ENCODE measurements at places on chromosomes 6 and 20.
A peak's percentile ranks its signal among the peaks of the same experiment; 100 is the strongest.

DNA sequence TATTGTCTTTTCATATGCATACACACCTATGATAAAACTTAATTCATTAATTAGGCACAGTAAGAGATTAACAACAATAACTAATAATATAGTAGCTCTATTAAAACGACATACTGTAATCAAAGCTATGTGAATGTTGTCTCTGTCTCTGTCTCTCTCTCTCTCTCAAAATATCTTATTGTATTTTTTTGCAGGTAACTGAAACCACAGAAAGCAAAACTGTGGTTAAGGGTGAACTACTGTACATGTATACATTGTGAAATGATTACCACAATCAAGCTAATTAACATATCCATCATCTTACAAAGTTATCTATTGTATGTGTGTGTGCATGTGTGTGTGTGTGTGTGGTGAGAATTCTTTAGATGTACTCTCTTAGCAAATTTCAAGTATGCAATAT lies 242.0 kb upstream of the RSPO3 start:
- no peak for DNase-seq

DNA sequence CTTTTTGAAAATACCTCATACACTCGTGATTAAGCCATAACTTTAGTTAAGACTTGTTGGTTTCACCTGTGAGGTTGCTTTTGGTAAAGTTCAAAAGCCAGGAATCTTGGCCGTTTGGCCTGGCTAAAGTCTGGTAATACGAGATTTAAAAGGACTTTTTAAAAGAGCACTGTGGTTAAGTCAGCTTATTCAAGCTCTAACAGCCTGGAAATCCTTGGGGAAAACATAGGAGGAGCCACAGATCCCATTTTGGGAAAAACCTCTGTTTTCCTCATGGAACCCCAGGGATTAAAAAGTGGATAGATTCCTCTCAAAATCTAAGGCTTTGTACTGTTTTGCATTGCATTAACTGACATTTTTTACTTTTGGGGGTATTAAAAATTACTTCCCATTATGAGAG lies 13.7 kb upstream of the SLC22A16 start:
- DNase-seq: no peak

- peak; percentile 98 for DNase-seq
Measured at GRCh38 chr6:15245361-15246216, at the start of gene JARID2. Gene JARID2 (plus strand): TSS chr6:15246069. CDS start chr6:15246540, 471 bp downstream.

DNA sequence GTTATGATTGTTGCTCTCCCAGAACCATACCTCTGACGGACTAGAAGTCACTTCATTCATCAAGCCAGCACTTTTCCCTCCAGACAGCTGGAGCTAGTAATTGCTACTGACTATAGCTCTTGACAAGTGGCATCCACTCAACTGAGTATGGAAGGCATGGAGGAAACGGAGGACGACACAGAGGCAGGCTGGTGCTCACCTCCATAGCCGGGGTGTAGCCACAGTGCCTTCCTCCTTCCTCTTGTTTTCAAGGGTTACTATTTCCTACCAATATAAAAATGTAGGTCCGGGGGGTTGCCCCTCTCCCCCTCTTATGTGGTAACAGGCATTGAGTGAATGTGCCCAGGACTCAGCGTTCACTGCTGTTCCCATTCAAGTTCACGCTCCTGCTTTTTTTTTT lies 23.5 kb upstream of the FOXC1 start:
- no peak for DNase-seq

GRCh38 chr6:157721426-157721825 lies 101.6 kb upstream of the SNX9 start:
- DNase-seq: no peak

- no peak for DNase-seq
Measured at GRCh38 chr6:17928514-17929430, 58.7 kb downstream of the KIF13A start.

DNA sequence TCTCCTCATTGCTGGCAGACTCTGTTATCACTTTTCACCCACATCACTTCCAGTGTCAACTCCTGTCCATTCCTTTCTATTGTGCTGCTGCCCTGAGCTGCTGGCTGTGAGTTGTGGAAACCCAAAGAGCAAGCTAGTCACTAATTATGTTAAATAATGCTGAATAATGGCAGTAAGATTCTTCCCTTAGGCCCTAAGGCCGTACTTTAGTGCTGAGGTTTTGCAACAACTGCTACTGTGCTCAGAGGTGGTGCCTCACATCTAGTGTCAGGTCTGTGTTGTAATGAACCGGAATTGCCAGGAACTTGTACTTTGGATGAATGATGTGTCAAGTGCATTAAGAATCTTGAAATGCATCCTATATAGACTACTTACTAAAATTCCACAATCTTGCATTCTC lies 372.2 kb upstream of the RNF217 start:
- DNase-seq: no peak

DNA sequence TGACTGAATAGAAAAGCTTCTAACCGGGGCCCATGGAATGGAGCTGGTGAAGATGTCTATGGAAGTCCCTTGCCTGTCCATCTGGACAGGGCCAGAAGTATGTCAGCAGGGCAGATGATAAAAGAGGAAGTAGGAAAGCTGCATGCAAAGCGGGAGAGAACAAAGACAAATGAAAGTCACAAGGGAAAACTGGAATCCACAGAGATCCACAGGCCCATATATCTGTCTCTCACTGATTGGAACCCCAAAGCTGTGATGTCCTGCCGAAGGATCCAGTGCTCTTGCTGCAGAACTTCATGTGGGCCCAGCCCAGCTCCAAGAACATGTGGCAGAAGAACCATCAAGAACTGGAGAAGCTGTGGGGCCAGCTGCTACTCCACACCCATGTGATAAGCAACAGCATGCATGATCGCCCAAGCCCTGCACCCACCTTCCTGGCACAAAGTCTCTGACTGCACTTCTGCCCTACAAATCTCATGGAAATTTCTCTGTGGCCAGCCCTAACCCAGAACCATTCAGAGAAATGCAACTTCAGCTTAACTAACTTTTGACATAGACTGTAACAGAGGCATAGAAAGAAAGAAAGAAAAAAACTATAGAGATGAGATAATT lies 716.0 kb downstream of the KIF16B start:
- DNase-seq: no peak

- DNase-seq: no peak
Measured at GRCh38 chr6:111503660-111504059, 20.6 kb upstream of the REV3L start.

DNA sequence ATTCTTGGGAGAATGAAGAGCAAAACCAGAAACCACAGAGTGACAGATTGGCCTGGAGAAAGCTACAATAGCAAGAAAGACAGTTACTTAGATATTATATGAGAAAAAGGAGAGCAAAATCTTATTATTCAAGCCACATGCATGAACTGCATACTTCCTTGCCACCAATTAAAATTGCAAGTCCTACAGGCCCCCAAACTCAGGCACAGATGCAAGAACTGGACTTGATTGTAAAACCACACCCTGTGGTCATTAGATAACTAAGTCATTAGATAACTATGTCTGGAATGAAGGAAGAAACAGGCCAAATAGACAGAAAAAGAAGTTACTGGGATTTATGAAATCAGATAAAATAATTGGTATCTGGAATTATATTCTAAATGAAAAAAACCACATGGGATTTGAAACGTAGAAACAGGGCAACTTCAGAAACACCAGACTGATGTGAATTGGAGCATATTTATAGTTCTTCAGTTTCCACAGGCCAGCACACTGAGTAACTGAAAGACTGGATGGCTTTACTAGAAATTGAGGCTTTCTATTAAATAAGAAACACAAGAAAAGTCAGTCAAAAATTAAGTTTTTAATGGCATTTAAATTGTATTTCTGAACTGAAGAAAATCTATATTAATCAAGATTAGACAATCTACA lies 49.4 kb upstream of the CARMIL1 start:
- DNase-seq: no peak

GRCh38 chr6:25645916-25646315 lies 6.1 kb upstream of the SCGN start:
- DNase-seq: no peak

DNA sequence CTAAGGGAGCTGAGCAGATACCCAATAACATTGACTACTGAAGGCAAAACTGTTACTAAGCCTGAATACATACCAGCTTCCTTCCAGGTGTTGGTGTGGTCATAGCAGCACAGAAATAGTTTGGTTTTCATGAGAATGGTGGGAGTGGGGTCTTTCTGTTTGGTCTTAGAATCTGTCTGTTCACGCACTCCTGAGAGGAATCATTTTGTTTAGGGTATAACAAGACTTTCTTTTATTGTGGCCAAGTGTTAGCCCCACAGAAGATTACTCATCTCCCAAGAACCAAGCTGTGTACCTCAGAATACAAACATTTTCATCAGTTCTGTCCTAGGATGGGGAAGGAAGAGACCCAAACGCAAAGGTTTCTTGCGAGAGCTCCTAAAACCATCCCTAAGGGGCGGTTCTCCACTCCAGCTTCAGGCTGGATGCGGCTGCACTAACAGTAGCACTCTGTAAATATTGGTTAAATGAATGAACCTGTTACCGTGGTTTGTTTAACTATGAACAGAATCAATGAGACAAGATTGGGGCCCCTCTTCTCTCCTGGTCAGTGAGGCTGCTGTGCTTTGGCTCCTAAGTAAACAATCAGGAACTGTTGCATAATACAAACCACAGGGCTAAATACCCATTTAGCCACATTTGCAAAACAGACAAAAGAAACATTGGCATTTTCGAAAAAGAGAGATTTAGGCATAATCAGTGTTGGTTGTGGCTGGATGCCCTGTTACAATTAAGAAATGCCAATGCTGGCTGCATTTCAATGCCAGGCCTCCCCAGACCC lies 44.9 kb downstream of the SNAP25 start:
- no peak for DNase-seq

DNA sequence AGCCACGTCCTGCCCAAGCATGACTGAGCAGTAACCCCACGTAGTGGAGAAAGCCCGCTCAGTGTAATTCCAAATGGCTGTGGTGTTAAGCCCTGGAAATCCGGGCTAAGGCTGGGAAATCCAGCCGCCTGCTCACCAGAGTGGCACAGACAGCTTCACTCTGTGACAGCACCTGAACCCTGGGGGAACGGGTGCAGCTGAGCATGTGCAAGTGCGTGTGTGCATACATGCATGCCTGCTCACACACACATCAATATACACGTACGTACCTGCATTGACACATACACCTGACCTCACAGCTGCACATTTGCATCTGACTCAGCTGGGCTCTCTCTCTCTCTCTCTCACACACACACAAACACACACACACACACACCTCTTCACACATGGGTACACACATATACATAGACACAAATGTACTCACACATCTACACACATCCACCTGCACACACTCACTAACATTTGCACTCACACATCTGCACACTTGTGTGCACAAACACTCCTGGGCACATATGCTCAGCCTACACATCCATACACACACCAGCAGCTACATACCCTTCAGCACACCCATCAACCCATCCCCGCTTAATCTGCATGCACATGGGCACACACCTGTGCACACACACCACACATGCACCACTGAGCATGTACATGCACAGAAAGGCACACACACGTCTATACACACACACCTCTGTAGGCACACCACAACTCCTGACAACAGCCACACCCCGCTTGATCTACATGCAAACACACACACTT lies 114.1 kb downstream of the GRM4 start:
- DNase-seq: no peak

GRCh38 chr6:35177596-35177995 lies 36.2 kb upstream of the SCUBE3 start:
- DNase-seq: no peak

GRCh38 chr6:145071836-145072235 lies 663.5 kb downstream of the EPM2A start:
- DNase-seq: no peak

- no peak for DNase-seq
Measured at GRCh38 chr6:29230666-29231065, 60.0 kb downstream of the OR2J2 start.

GRCh38 chr6:116255246-116255800 lies 1.4 kb upstream of the TSPYL4 start:
- no peak for DNase-seq

DNA sequence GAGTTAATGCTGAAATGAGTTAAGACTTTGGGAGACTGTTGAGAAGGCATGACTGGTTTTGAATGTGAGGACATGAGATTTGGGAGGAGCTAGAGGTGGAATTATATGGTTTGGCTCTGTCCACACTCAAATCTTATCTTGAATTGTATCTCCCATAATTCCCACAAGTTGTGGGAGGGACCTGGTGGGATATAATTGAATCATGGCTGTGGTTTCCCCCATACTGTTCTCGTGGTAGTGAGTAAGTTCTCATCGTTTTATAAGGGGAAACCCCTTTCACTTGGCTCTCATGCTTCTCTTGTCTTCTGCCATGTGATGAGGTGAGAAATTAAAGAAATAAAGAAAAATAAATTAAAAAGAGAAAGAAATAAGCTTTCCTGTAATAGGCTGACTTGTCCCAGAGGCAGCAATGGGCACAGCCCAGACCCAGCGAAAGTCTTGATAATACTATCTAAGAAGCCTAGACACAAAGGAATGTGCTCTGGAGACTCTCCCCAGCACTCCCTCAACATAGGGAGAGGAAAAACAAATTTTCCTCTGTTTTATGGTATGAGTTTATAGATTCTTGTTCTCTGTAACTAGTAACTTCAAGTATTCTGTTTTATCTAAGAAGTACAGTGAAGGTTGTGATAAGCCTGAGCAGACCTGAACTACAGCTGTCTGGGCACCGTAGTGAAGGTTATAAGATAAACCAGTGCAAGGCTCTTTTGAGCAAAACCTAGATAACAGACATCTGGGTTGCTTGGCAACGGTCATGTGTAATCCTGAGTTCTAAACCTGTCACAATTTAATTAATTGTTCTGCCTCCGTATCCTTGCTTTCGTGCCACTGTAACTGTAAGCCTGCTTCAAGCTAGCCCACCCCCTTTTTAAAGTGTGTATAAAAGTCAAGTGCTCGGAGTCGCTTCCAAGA lies 88.9 kb upstream of the ECI2 start:
- DNase-seq: no peak

DNA sequence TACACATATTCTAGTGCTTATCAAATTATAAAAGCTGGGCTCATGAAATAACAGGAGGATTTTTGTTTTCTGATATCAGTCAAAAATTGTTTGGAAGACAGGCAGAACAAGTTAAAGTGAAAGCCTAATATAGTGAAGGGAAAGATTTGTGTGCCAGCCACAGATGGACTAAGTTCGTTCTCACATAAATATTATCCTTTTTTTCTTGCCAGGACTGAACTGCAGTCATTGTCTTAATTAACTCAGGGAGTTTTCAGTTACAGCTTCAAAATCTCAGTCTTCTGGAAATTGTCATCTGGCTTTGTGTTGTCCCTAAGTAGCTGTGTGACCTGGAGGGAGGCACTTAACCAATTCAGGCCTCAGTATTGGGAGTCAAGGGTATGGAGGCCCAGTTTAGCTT lies 40.7 kb downstream of the PLCB4 start:
- no peak for DNase-seq

DNA sequence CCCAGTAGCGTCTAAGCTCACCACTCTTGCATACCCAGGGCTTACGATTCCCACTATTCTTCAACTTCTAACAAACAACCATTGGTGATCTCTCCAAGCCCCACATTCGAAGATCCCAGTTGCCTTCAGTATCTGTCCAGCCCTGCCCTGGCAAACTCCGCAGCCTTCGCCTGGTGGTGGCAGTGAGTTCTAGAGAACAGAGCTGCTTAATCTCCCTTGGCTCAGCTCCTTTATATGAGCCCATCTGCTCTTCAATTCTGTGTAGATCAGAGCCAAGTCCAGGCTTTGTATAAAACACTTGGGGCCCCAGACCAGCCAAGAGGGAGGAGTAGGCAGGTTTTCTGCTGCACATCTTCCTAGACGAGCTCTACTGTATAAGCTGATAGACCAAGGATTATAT lies 193.3 kb downstream of the PHACTR1 start:
- no peak for DNase-seq
